Skeletal muscle cell (primary cell): ENCODE measurements at places on chromosomes 3 and 15.

DNA sequence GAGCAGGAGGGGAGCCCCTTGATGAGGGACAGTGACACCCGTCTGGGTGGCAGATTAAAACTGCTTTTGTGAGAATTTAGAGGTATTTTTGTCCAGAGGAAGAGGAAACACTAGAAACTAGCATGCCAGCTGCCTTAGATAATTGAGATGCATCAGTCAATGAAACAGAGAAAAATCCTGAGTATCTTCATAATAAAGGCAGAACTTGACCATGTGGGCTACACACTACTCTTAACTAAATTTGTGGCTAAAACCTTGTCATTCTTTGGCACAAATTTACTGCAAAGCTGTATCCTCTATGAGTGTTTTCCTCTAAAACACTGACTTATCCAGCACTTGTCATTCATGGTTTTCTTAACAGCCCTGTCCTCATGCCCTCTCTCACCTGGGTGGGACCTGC lies 259.7 kb upstream of the TPM1 start:
- DNase-seq, result no peak

GRCh38 chr3:20041197-20041780 lies 1.0 kb downstream of the KAT2B start:
- DNase-seq, result no peak

- DNase-seq, result no peak
Measured at GRCh38 chr3:107633327-107634098, 110.8 kb downstream of the BBX start.

GRCh38 chr15:55587321-55588069 lies 650 bp downstream of the PYGO1 start:
- DNase-seq, result peak; percentile 5

DNA sequence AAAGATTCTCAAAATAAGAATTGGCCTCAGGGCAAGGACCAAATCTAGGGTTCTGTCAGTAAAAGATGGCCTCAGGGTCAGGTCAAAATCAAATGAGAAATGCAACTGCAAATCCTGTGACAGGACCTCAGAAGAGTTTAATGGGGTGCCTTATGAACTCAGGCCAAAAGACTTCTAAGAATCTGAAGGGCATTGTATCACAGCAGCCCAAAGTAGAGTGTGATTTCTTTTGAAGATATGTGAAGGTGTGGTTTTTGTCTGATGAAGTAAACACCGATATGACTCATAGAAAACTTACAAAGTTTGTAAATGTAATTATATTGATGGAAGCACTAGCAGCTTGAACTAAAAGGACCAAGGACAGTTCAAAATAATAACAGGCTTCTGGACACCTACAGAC lies 966.1 kb downstream of the AGBL1 start:
- DNase-seq, result no peak

DNA sequence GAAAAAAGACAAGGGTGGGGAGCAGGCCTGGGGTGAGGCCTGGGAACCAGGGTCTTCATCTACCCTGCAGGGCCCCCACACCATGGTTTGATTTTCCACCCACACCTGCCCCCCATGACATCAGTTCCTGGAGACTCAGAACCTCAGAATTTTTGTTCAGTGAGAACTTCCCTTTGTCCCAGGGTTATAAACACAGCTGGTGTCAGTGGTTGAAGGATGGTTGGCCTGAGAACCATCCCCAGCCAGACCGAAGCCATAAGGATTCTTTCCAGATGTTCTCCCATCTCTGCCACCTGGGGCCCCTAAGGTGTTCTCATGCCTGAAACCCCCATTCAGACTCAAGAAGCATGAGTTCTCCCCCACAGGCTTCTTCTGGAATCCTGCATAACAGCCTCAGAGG lies 16.6 kb downstream of the CCDC33 start:
- DNase-seq, result no peak

- DNase-seq, result no peak
Measured at GRCh38 chr15:39783244-39783820, 691 bp upstream of the FSIP1 start.

DNA sequence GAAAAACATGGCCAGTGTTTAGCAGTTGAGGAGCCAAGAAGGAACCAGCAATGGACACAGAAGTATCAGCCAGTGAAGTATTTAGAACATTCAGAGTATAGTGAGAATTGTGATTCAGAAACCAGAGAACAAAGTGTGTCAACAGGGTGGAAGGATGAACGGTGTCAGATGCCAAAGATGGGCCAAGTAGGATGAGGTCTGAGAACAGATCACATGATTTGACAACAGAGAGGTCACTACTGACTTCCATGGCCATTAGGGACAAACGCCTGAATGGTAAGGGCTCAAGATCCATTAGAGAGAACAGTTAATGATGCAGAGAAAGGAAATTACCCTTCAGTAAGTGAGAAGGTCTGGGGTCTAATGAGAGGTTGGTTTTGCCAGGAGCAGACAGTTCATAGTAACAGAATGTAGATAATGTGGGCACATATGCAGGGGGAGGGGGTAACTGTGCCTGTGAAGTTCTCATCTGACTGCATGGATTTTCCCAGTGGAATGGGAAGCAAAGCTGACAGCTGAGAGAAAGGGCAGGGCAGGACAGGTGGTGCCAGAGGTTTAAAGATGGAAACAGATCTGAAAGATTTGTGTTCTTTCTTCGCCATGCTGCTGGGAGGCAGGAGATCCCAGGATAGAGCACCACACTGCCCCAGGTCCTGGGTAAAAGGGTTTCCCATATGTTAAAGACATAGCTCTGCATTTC lies 4.8 kb upstream of the ACAD9 start:
- DNase-seq, result no peak

DNA sequence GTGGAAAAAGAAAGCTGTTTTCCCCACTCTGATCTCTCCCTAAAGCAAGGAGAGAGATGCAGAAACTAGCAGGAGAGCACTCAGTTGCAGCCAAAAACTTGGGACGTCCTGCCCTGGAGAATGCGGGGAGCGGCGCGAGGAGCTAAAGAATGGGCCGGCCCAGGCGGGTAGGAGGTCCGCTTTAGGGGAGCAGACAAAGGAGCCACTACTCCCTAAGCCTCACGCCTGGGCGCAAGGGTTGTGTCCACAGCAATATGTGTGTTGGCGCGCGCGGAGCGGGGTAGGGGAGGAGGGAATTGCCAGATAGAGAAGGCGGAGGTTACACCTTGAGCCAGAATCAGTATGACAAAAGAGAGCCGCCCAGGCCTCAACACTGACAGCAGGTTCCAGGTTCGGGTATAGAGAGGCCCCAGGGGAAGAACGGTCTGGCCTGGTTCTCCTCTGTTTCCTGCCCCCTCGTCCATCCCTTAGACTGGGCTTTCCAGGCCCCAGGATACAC lies 2.9 kb downstream of the WNT5A start:
- DNase-seq, result no peak

DNA sequence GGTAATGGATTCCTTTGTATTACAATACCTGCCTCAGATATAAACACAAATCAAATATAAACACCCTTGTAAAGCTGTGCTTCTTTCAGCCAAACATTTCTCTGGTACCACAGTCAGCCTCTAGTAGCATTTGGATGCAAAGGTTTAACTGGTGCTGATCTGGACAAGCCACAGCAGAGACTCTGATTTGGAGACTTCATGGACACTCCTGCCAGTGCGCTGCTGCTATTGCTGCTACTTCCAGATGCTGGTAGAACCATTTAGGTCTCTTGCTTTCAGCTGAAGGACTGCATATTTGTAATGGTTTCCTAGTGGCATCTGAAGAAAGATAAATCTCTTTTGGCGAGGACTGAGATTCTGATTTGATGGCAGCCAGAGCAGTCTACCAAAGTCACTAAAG lies 36.9 kb downstream of the NCK1 start:
- no peak for DNase-seq

- no peak for DNase-seq
Measured at GRCh38 chr3:156817646-156818272, 8.4 kb upstream of the LEKR1 start.

DNA sequence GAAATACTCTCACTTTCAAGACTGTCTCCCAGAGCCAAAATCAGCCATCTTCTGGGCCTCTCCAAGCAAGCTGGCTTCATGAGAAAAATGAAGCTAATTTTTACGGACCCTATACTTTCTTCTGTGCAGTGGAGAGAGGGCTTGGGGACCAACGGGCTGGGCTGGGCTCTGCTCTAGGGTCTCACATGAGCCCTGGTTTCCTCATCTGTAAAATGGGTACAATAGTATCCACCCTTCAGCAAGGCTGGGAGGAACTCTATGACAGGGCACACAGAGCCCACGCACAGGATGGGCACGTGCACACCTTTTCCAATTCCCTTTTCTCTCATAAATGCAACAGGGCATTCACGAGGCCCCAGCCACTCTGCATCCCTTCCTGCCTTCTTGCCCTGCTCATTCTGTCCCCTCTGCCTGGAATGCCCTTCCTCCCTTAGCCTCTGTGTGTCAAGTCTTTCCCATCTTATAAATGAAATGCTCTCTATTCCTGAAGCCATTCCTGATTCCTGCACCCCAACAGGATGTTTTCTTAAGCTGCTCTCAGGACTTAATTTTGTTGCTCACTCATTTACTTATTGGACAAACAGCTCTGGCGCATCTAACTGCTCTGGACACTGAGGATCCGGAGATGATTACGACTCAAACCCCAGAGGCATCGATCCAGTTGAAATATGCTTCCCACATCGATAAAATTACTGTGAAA lies 32.9 kb upstream of the SEC13 start:
- no peak for DNase-seq

GRCh38 chr3:43865351-43865750 lies 174.6 kb downstream of the ABHD5 start:
- DNase-seq, result no peak

- no peak for DNase-seq
Measured at GRCh38 chr3:42442640-42443039, 32.2 kb upstream of the LYZL4 start.

- peak; percentile 35 for DNase-seq
Measured at GRCh38 chr3:197730200-197730599, 6.5 kb downstream of the RUBCN start.

GRCh38 chr3:123547881-123548519 lies 36.9 kb downstream of the HACD2 start:
- DNase-seq, result peak; percentile 8

DNA sequence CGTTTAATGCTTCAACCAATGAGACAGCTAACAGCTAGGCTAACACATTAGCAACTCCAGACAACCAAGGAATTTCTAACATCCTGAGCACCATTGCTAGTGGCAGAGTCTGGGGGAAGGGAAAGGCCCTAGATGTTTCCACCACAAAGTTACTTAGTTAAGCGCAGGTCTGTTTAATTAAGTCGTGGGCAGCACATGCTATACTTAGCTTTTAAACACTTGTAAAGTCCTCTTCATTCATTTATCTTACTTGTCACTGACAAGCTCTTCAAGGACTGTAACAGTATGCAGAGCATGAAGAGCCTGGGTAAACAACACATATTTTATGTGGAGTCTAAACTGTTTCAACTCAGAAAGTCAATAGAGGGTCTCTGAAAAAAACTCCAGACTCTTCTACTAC lies 221.1 kb upstream of the WNT5A start:
- no peak for DNase-seq

GRCh38 chr15:76147906-76148570 lies 88.3 kb downstream of the TMEM266 start:
- DNase-seq, result no peak

- peak; percentile 64 for DNase-seq
Measured at GRCh38 chr3:114758831-114759699, 388.0 kb downstream of the ZBTB20 start.

- no peak for DNase-seq
Measured at GRCh38 chr3:55675478-55675877, 188.4 kb upstream of the WNT5A start.

- DNase-seq, result no peak
Measured at GRCh38 chr3:126848991-126849390, 133.9 kb upstream of the PLXNA1 start.

- no peak for DNase-seq
Measured at GRCh38 chr15:39584266-39584659, 3.4 kb downstream of the THBS1 start.

DNA sequence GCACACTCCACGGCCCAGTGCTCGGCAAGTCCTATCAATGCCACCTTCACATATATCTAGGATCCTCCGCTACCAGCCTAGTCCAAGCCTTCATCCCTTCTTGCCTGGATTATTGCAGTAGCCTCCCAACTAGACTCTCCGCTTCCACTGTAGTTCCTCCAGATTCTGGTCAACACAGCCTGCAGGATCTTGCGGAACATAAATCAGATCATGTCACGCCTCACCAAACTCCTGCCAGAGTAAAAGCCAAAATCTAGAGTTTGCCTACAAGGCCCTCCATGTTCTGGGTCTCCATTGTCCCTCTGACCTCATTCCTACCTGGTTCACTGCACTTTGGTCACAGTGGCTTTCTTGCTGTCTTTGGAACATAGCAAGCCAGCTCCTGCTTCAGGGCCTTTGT lies 3.6 kb downstream of the BDH1 start:
- DNase-seq, result no peak

DNA sequence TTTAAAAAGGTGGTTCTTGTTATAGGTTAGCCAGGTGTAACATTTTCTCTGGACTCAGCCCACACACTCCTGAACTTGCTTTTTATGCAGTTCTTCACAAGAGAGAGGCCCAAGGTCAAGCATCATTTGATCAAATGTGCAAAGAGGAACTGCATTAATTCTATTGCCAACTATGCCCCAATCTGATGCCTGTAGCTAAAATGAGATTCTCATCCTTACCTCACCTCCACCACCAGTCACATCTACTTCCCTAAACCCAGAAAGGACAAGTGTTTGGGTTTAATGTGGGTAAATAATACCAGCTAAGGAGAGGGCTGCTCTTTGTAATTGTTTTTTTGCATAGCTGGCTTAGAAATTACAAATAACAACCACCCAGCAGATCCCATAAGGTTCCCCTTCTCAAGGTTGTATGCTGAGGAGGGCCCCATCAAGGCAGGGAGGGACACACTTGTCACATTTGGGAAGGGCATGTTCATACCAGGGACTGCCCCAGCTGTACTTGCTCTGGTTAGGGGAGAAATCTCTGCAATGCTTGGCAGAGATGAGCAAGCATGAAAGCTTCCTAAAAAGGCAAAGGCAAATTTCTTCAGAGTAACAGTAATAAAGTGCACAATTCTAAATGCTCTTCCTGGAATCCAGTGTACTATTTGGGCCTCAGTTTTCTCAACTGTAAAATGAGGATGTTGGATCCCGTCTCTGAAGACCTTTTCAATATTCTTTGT lies 76.2 kb downstream of the TGFBR2 start:
- no peak for DNase-seq

- no peak for DNase-seq
Measured at GRCh38 chr3:188671971-188672370, 499.8 kb upstream of the TPRG1 start.
